ENCODE measurements at places on chromosomes 11 and 22. TPM values are rescaled to one million over a fixed set of nuclear protein-coding genes. Genes with fewer than 3 reads are reported as not detected.

DNA sequence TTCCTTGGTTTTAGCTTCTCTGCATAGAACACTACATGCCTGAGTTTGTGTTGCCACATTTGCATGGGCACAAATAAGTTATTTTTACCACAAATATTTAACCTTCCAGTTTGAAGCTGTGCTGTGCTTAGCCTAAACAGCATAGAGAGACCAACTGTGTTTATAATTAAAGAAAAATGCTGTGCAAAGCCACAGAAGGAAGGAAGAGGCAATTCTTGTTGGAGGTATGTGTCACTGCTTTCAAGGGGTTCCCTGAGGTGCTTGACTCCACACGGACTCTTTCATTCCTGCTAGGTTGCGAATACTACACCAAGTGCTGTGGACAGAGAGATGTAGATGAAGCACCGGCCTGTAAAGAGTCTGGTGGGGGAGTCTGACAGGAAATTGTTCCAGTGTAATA lies 47.6 kb upstream of the OLFML1 start:
- no peak overlapping the region for H3K27ac ChIP-seq
- H3K4me3 ChIP-seq, result no peak overlapping the region
- no peaks in the 10 kb centered on the region for H3K4me1 ChIP-seq
- DNase-seq, result no peak

DNA sequence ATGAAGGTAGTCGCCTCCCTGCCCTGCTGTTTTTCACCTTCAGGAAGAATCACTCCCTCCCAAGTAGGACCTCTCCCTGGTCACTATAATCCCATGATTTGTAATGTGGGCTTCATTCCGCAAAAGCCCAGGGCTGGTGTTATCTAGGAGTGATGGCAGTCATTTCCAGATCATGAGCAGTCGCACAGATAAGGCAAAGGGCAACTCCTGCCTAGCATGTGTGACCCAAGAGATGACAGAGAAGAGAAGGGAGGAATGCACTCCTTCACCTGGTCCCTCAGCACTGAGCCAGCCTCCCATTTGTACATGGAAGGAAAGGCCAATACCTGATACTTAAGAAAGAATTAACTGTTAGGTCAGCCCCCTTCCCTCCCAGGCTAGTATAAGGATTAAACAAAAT lies 102.9 kb downstream of the RPL27A start:
- H3K27ac ChIP-seq, result no peak overlapping the region
- H3K4me1 ChIP-seq, result no peaks in the 10 kb centered on the region
- DNase-seq, result no peak
- no peaks in the 10 kb centered on the region for H3K36me3 ChIP-seq
- no peak overlapping the region for H3K4me3 ChIP-seq

DNA sequence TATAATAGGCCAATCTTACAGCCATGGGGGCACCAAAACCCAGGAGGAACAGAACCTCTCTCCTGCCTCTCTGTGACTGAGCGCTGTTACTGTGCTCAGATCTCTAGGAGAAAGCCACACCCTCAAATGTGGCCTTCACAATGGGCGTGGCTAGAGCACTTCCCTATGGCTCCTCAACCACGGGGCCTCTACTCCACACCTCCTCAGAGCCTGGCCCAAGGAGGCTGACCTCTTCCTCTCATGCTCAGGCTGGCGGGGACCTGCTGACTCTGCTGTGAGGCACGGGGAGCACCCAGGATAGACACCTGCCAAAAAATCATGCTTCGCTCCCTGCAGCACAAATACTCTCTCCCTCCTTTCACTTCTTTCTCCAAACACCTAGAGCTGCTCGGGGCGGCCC lies 41.0 kb downstream of the C11orf58 start:
- no peak overlapping the region for H3K27ac ChIP-seq
- DNase-seq, result no peak
- H3K4me1 ChIP-seq, result peaks cover 8% of the 10 kb centered on the region
- no peak overlapping the region for H3K4me3 ChIP-seq
- peaks cover 53% of the 10 kb centered on the region for H3K36me3 ChIP-seq
- H3K27me3 ChIP-seq, result no peaks in the 10 kb centered on the region

The ESAM gene
- polyA plus RNA-seq, result 15.0 TPM

GRCh38 chr11:1896468-1896867 lies 4.8 kb upstream of the PRR33 start:
- no peak for DNase-seq
- peaks cover 6% of the 10 kb centered on the region for H3K4me1 ChIP-seq
- no peak overlapping the region for H3K4me3 ChIP-seq
- no peaks in the 10 kb centered on the region for H3K36me3 ChIP-seq
- H3K27ac ChIP-seq, result no peak overlapping the region
- no peaks in the 10 kb centered on the region for H3K27me3 ChIP-seq

GRCh38 chr11:69287968-69288882 lies 5.7 kb upstream of the MYEOV start:
- H3K27me3 ChIP-seq, result no peaks in the 10 kb centered on the region
- H3K4me1 ChIP-seq, result peaks cover 39% of the 10 kb centered on the region
- peak; percentile 99 for DNase-seq
- peak overlapping the region; percentile 88 for H3K27ac ChIP-seq
- H3K36me3 ChIP-seq, result no peaks in the 10 kb centered on the region

GRCh38 chr11:119126675-119127268 lies 5.4 kb downstream of the HINFP start:
- H3K4me3 ChIP-seq, result no peak overlapping the region
- H3K36me3 ChIP-seq, result peaks cover 37% of the 10 kb centered on the region
- no peaks in the 10 kb centered on the region for H3K27me3 ChIP-seq
- peaks cover 28% of the 10 kb centered on the region for H3K4me1 ChIP-seq

DNA sequence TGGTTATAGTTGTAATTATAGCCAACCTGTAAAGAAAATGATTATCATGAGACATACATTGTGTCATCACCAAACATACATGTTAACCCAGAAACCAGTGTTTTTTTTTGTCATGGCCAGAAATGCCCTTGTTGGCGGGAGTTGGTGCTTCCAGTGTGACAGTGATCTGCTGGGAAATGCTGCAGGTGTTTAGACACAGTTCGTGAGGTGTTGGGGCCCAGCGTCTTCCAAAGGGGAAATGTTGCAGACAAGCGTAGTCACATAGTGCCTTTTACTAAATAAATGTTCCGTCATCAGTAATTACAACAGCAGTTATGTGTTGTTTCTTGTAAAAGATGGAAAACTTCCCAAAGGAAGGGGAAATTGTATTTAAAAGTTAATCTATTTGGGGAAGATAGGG lies 92.6 kb upstream of the GAL start:
- H3K27ac ChIP-seq, result no peak overlapping the region
- H3K36me3 ChIP-seq, result peaks cover 68% of the 10 kb centered on the region
- no peaks in the 10 kb centered on the region for H3K27me3 ChIP-seq
- no peak overlapping the region for H3K4me3 ChIP-seq
- no peaks in the 10 kb centered on the region for H3K4me1 ChIP-seq

DNA sequence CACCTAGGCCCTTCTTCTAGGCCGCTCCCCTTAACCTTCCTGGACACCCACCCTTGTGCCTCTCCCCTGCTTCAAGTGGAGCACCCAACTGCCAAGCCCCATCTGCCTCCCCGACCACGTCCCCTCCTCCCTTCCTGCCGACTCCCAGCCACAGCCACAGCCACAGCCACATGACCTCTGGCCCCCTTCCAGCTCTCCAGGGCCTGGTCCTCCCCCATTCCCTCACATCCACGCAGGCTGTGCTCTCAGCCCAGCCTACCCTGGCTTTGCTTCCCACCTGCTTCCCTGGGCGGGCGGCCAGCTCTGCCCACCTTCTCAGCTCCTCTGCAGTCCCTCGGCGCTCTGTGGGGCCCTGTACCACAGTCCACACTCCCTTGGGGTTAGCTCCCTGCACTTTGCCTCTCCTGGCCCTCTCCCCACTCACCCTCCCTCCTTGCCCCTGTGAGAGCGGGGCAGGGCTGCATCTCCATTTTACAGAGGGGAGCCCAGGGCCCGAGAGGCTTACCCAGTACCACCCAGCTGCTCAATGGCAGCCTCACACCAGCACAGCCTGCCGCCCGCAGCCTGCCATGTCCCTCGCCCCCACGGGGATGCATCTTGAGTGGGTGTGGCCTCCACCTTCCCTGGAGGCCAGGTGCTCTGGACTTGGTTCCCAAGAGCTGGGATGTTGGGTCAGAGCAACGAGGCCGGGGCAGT lies 20.3 kb downstream of the PARVG start:
- H3K27me3 ChIP-seq, result no peaks in the 10 kb centered on the region
- H3K36me3 ChIP-seq, result no peaks in the 10 kb centered on the region
- H3K27ac ChIP-seq, result no peak overlapping the region
- DNase-seq, result no peak

DNA sequence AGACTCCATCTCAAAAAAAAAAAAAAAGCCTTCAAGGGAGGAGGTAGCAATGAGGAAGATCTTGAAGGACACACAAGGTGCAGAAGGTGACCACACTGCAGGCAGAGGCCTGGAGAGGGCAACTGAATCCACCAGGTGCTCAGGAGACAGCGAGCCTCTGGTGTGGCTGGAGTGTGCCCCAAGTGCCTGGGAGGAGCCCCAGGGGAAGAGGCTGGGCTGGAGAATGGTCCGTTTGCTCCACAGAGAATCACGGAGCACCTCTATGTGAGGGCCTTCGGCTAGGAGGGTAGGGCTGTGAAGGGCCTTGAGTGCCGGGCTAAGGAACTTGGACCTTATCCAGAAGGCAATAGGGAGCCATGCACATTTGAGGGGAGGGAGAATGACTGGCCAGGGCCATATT lies 50.3 kb downstream of the ARRB1 start:
- DNase-seq, result peak; percentile 31
- no peak overlapping the region for H3K4me3 ChIP-seq
- peak overlapping the region; percentile 29 for H3K27ac ChIP-seq

GRCh38 chr11:96033599-96033998 lies 109.7 kb upstream of the MTMR2 start:
- H3K4me1 ChIP-seq, result peaks cover 22% of the 10 kb centered on the region
- peak overlapping the region; percentile 40 for H3K27ac ChIP-seq
- no peak overlapping the region for H3K4me3 ChIP-seq
- DNase-seq, result no peak
- H3K36me3 ChIP-seq, result no peaks in the 10 kb centered on the region

- peaks cover under 1% of the 10 kb centered on the region for H3K36me3 ChIP-seq
- H3K27ac ChIP-seq, result no peak overlapping the region
Measured at GRCh38 chr22:40512426-40513136, 123.9 kb downstream of the MRTFA start.

DNA sequence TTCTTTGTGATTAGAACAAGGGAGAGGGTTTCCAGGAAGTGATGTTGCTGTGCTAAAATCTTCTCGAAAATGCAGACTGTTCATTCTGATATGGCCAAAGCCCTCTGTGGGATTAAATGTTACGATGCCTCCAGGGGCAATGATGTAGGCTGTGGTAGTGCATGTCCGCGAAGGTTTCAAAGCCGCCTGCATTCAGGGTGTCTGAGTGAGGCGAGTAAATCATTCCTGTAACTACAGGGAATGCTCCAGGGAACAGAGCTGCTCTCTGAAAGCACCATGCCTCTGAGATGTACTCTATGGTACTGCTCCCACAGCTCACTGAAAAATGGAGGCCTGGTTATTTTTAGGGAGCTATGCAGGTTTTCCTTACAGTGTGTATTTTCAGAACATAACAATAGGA lies 21.2 kb downstream of the PDGFD start:
- no peaks in the 10 kb centered on the region for H3K27me3 ChIP-seq
- no peaks in the 10 kb centered on the region for H3K36me3 ChIP-seq
- H3K4me3 ChIP-seq, result no peak overlapping the region
- no peak for DNase-seq
- no peak overlapping the region for H3K27ac ChIP-seq

GRCh38 chr11:77783025-77783424 lies 37.5 kb downstream of the RSF1 start:
- H3K27me3 ChIP-seq, result no peaks in the 10 kb centered on the region
- no peaks in the 10 kb centered on the region for H3K36me3 ChIP-seq
- H3K4me1 ChIP-seq, result peaks cover 3% of the 10 kb centered on the region
- no peak overlapping the region for H3K27ac ChIP-seq
- no peak for DNase-seq

DNA sequence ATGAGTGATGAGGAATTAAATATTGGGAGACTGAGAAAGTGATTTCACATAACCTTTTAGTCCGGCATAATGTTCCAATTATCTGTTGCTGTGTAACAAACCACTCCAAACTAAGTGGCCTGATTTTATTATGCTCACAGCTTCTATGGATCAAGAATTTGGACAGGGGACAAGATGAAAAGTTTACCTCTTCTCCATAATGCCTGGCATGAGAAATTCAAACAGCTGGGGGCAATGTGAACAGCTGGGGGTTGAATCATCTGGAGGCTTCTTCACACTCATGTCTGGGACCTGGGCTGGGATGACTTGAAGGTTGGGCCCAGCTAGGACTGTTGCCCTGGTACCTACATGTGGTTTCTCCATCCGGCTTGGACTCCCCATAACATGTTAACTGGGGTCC lies 99.4 kb upstream of the DRD2 start:
- no peak overlapping the region for H3K4me3 ChIP-seq
- H3K27me3 ChIP-seq, result no peaks in the 10 kb centered on the region
- DNase-seq, result no peak
- peaks cover 6% of the 10 kb centered on the region for H3K4me1 ChIP-seq

GRCh38 chr11:113926273-113927197 lies 21.9 kb downstream of the HTR3B start:
- H3K36me3 ChIP-seq, result no peaks in the 10 kb centered on the region
- H3K4me1 ChIP-seq, result no peaks in the 10 kb centered on the region
- H3K27me3 ChIP-seq, result peaks cover under 1% of the 10 kb centered on the region

GRCh38 chr22:48488149-48488551 lies 1339.5 kb downstream of the BRD1 start:
- no peak for DNase-seq
- peaks cover 4% of the 10 kb centered on the region for H3K4me1 ChIP-seq
- H3K36me3 ChIP-seq, result no peaks in the 10 kb centered on the region
- peaks cover 53% of the 10 kb centered on the region for H3K27me3 ChIP-seq
- H3K4me3 ChIP-seq, result no peak overlapping the region

GRCh38 chr11:124179310-124179709 lies 3.8 kb upstream of the OR10D3 start:
- no peaks in the 10 kb centered on the region for H3K27me3 ChIP-seq
- no peak for DNase-seq
- H3K4me3 ChIP-seq, result no peak overlapping the region
- H3K4me1 ChIP-seq, result no peaks in the 10 kb centered on the region
- no peak overlapping the region for H3K27ac ChIP-seq

- H3K4me3 ChIP-seq, result no peak overlapping the region
- H3K4me1 ChIP-seq, result no peaks in the 10 kb centered on the region
- H3K27ac ChIP-seq, result no peak overlapping the region
Measured at GRCh38 chr22:43446916-43447315, 35.1 kb downstream of the MPPED1 start.

- no peak for DNase-seq
- no peak overlapping the region for H3K27ac ChIP-seq
- no peaks in the 10 kb centered on the region for H3K27me3 ChIP-seq
- H3K36me3 ChIP-seq, result no peaks in the 10 kb centered on the region
Measured at GRCh38 chr11:41050791-41051190, 408.7 kb downstream of the LRRC4C start.

The SSTR3 gene
- 0.54 TPM for polyA plus RNA-seq

GRCh38 chr11:44913502-44913901 lies 37.2 kb downstream of the TP53I11 start:
- H3K27me3 ChIP-seq, result no peaks in the 10 kb centered on the region
- DNase-seq, result no peak
- no peak overlapping the region for H3K27ac ChIP-seq
- no peak overlapping the region for H3K4me3 ChIP-seq
- H3K36me3 ChIP-seq, result peaks cover 27% of the 10 kb centered on the region

GRCh38 chr11:60767388-60767811 lies 10.7 kb downstream of the MS4A15 start:
- peaks cover 6% of the 10 kb centered on the region for H3K4me1 ChIP-seq
- no peaks in the 10 kb centered on the region for H3K27me3 ChIP-seq
- no peaks in the 10 kb centered on the region for H3K36me3 ChIP-seq
- no peak overlapping the region for H3K4me3 ChIP-seq
- no peak overlapping the region for H3K27ac ChIP-seq
- no peak for DNase-seq

GRCh38 chr11:46759196-46759595 lies 40.2 kb downstream of the F2 start:
- no peaks in the 10 kb centered on the region for H3K4me1 ChIP-seq

Data from large intestine (tissue), 12 donors.